ENCODE measurements at places on chromosomes 4 and X. TPM values are rescaled to one million over a fixed set of nuclear protein-coding genes. Genes with fewer than 3 reads are reported as not detected.

DNA sequence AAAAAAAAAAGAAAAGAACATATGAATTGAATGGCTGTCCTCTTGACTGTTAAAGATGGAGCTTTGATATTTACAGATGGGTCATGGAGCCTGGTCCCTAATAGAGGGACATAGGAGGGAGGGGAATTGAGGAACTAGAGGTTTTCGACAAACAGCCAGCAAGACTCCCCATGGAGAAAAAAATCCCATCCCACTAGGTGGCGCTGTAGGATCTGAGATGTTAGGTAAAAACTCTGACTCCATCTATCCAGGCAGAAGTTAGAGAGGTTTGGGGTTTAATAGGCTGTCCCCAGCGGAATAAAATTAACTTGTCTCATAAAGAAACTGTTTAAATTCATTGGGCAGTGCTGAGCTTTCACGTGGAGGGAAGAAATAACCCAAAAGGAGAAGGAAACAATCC lies 45.9 kb downstream of the HMGB2 start:
- peaks cover 15% of the 10 kb centered on the region for H3K36me3 ChIP-seq
- H3K27me3 ChIP-seq = no peaks in the 10 kb centered on the region
- peaks cover 15% of the 10 kb centered on the region for H3K4me1 ChIP-seq
- peak; percentile 89 for DNase-seq

GRCh38 chrX:140710710-140711109 lies 1.2 kb downstream of the LINC00632 start:
- no peaks in the 10 kb centered on the region for H3K36me3 ChIP-seq
- no peak for DNase-seq
- H3K4me3 ChIP-seq = no peak overlapping the region
- H3K4me1 ChIP-seq = peaks cover 3% of the 10 kb centered on the region
- peaks cover 7% of the 10 kb centered on the region for H3K27me3 ChIP-seq

The PNCK gene
- total RNA-seq = 0.26 TPM

- no peak overlapping the region for H3K4me3 ChIP-seq
- H3K27ac ChIP-seq = no peak overlapping the region
- peaks cover 4% of the 10 kb centered on the region for H3K27me3 ChIP-seq
- no peaks in the 10 kb centered on the region for H3K36me3 ChIP-seq
- no peak for DNase-seq
- no peaks in the 10 kb centered on the region for H3K4me1 ChIP-seq
Observed at GRCh38 chr4:68734095-68734494, 63.6 kb upstream of the UGT2B15 start.

DNA sequence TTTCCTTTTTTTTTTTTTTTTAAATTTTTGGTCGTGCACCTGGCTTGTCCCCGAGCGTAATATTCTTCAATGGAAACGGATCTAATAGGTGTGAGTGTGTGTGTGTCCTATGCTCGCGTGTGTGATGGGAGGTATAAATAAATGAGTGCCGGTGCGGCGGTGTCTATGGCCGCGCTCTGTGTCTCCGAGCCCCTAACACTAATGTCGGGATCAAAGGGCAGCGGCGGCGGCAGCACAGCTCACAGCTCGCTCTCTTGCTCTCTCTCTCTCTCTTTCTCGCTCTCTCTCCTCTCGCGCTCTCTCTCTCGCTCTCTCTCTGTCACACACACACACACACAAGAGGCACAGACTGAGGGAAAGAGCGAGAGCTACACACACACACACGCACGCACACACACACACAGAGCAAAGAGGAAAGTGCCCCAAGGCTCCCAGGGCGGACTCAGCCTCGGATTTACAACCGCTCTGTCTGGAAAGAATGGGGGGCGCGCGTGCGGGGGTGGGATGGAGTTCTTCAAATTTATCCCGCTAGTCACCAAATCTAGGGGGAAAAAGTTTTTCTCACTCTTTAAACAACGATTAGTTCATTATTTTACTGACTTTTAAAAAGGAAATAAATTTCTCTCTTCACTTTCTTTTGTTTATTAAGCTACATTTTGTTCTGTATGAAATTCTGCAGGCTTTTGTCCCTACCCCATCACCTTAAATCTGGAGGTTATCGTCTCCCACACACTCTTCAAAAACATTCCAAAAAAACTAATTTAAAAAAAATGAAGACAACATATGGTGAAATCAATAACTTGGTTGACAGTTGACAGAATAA lies at the start of gene ZNF827:
Gene ZNF827, minus strand, starts transcription at position 206 of the 823 bp plus-strand sequence. CDS start 416 bp downstream, outside the sequence.
- H3K4me3 ChIP-seq = peak within 1 kb of the TSS; percentile 100
- no peaks in the 10 kb centered on the region for H3K27me3 ChIP-seq
- peak; percentile 78 for DNase-seq
- peaks cover 39% of the 10 kb centered on the region for H3K4me1 ChIP-seq
- H3K36me3 ChIP-seq = peaks cover 4% of the 10 kb centered on the region

- DNase-seq = no peak
- H3K27ac ChIP-seq = no peak overlapping the region
- H3K4me3 ChIP-seq = no peak overlapping the region
- H3K36me3 ChIP-seq = no peaks in the 10 kb centered on the region
Observed at GRCh38 chr4:97994765-97995465, 148.4 kb downstream of the STPG2 start.

DNA sequence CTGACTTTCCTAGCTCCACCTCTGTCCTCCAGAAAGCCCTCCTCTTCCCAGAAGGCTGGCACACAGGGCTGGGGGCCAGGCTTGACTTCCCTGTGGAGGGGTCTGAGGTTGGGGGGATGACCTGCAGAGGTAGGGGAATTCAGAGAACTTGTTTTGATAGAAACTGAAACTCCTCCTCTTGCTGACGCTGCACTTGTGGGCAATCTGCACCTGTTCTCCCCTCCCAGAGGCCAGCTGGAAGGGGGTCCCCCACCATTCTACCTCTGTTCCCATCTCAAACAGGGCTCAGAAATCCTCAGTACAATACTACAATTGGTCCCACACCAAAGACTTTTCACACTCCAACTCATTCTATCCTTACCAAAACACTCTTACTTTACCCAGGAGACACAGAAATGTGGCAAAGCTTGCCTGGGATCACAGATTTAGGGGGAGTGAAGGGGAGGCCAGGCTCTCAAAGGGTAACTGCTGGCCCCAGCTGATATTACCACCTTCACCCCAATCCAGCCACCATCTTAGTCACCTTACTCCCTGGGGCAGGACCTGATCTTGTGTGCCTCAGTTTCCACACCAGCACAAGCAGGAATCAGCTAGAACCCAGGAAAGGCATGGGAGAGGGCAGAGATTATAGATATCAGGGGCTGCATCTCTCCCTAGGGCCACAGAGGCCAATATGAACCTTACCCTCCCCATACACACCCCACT lies 18.5 kb downstream of the OTUD5 start:
- peak overlapping the region; percentile 52 for H3K4me3 ChIP-seq
- H3K27me3 ChIP-seq = no peaks in the 10 kb centered on the region
- DNase-seq = peak; percentile 92
- H3K36me3 ChIP-seq = peaks cover 60% of the 10 kb centered on the region

- no peaks in the 10 kb centered on the region for H3K4me1 ChIP-seq
- DNase-seq = no peak
- H3K4me3 ChIP-seq = no peak overlapping the region
- no peaks in the 10 kb centered on the region for H3K36me3 ChIP-seq
- no peaks in the 10 kb centered on the region for H3K27me3 ChIP-seq
Observed at GRCh38 chr4:125049711-125050110, 265.0 kb upstream of the FAT4 start.

The USP17L30 gene
- total RNA-seq = not detected

GRCh38 chr4:53307210-53307609 lies 58.7 kb downstream of the SCFD2 start:
- DNase-seq = no peak
- no peak overlapping the region for H3K27ac ChIP-seq
- H3K4me1 ChIP-seq = peaks cover 9% of the 10 kb centered on the region

GRCh38 chr4:72302981-72303704 lies 265.9 kb downstream of the ADAMTS3 start:
- no peak overlapping the region for H3K4me3 ChIP-seq
- H3K27ac ChIP-seq = no peak overlapping the region
- H3K27me3 ChIP-seq = no peaks in the 10 kb centered on the region
- H3K4me1 ChIP-seq = no peaks in the 10 kb centered on the region

The FATE1 gene
- total RNA-seq = not detected

DNA sequence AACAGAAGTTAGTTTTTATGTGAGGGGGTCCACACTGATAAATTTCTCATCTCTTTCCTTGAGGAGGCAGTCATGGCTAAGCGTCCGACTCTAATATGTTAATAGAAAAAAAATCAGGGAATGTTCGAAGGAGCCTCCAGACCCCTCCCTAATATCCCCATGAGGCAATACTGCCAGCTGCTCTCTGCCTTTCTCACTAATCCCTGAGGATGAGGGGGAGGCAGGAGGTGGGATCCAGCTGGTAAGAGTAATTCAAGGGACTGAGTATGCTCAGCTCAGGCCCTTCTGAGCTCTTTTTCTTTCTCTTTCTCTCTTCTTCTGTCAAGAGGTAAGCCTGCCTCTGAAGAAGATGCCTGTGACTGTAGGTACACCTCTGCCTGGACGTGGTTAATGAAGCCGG lies 51.7 kb downstream of the PIR start:
- no peaks in the 10 kb centered on the region for H3K27me3 ChIP-seq
- no peaks in the 10 kb centered on the region for H3K4me1 ChIP-seq
- no peaks in the 10 kb centered on the region for H3K36me3 ChIP-seq
- H3K27ac ChIP-seq = no peak overlapping the region
- DNase-seq = no peak

The RENBP gene
- 13.1 TPM for total RNA-seq

DNA sequence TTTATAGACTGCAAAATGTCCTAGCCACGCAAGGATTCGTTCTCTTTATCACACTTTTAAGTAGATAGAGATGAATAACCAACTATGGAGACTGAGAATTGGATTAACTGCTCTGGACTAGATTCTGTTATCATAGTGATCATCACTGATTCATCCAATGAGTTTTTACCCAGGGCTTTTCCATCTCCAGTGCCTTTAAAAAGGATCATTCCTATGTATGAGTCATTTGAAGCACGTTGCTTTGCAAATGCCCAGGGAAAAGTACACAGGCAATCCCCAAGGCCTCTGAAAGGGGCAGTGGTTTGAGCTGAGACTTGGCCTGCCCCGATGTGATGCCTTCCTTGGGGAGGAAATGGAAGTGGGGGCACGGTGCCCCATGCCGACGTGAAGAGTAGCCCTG lies 122.7 kb upstream of the PSAPL1 start:
- no peak overlapping the region for H3K4me3 ChIP-seq

DNA sequence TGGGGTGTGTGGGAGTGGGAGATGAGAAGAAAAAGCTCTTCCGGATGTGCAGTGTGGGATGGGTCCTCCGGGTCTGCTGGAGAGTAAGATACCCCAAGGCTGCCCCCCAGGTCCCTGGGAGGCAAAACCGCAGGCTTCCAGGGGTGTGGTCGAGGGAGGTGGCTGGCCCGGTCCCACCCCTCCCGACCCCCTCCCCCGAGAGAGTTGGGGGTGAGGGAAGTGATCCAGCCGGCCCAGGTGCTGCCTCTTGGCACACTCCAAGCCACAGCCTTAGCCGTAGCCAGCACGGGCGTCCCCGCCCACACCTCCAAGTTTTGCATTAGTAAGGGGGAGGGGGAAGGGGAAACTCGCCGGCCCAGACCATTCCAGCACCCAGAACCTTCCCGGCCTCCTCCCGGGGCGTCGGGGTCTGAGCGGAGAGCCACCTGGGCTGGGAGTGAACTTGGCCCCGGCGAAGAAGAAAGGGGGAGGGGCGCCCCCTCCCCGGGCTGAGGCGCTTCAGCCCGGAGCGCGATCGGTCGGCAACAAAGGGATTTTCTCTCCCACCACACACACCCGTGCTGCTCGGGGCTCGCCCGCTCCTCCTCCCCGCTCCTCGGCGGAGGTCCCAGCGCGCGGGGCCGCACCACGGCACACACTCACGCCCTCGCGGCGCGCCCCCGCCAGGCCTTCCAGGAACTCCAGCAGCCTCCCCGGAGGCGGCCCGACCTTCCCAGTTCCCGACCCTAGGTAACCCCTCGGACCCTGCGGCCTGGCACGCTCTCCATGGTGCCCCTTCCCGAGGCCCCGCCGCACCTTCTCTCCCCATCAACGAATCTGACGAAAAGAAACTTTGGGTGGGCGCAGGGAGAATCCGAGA lies 14.4 kb downstream of the BCOR start:
- H3K36me3 ChIP-seq = peaks cover 3% of the 10 kb centered on the region
- peaks cover 53% of the 10 kb centered on the region for H3K4me1 ChIP-seq
- H3K27ac ChIP-seq = no peak overlapping the region
- H3K4me3 ChIP-seq = peak overlapping the region; percentile 56

DNA sequence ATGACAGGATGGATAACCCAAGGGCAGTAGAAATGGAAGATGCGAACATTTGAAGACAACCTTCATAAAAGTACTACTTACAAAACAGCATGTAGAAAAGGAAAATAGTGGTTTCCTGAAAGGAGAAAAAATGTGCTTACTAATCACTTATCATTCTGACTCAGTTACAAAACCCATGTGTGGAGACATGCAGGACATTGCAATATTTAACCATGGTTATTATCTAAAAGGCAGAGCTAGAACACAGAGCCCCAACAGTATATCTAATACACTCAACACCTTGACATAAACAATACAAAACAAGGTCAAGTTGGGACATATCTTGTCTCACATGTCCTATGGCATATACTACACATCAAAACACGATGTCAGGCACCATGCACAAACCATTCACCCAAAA lies 55.9 kb downstream of the EIF4E start:
- H3K4me3 ChIP-seq = no peak overlapping the region
- H3K4me1 ChIP-seq = no peaks in the 10 kb centered on the region
- DNase-seq = no peak
- H3K36me3 ChIP-seq = peaks cover 1% of the 10 kb centered on the region

DNA sequence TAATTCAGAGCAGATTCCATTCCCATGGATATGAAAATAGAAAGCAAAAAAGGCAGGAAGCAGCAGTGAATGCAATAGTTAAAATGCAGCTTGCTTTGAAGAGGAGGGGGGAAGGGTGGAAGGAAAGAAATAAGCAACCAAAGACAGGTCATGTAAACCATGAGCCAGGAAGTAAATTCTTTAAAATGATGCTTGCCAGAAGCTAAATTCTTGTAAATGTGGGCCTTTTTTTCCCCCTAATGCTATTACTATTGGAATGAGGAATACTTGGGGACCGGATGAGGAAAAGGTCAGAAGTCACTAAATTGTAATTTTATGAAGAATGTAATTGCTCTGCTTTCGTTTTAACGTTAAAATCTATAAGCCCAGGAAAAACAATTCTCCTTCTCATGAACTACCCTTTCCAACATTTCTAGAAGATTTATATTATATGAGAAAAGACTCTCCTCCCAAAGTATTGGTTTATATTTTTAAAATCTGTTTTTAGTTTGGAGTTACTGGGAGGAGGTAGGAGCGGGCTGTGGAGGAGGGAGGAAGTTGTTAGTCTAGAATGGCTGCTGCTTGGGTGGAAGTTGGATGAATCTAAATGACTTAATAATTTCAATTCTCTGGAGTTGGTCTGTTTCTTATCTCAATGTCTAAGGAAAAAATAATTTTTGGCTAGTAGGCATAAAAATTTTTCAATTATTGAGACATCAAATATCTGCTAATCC lies 77.6 kb upstream of the PCDH18 start:
- H3K27me3 ChIP-seq = no peaks in the 10 kb centered on the region
- no peak overlapping the region for H3K4me3 ChIP-seq
- H3K4me1 ChIP-seq = no peaks in the 10 kb centered on the region
- no peak overlapping the region for H3K27ac ChIP-seq
- no peak for DNase-seq
- no peaks in the 10 kb centered on the region for H3K36me3 ChIP-seq

- no peaks in the 10 kb centered on the region for H3K4me1 ChIP-seq
- H3K36me3 ChIP-seq = no peaks in the 10 kb centered on the region
- no peak for DNase-seq
- no peak overlapping the region for H3K4me3 ChIP-seq
- H3K27ac ChIP-seq = no peak overlapping the region
Observed at GRCh38 chr4:43133566-43133965, 241.1 kb downstream of the GRXCR1 start.

The MAGEA3 gene
- not detected for total RNA-seq

The PAGE5 gene
- not detected for total RNA-seq

- no peaks in the 10 kb centered on the region for H3K36me3 ChIP-seq
- H3K27me3 ChIP-seq = no peaks in the 10 kb centered on the region
- DNase-seq = no peak
- H3K4me3 ChIP-seq = no peak overlapping the region
Observed at GRCh38 chr4:75287738-75288517, 226.3 kb downstream of the RCHY1 start.
